ENCODE measurements at places on chromosomes 2 and 18.

GRCh38 chr18:78238404-78239089 lies 741.1 kb upstream of the SALL3 start:
- no peak for DNase-seq

DNA sequence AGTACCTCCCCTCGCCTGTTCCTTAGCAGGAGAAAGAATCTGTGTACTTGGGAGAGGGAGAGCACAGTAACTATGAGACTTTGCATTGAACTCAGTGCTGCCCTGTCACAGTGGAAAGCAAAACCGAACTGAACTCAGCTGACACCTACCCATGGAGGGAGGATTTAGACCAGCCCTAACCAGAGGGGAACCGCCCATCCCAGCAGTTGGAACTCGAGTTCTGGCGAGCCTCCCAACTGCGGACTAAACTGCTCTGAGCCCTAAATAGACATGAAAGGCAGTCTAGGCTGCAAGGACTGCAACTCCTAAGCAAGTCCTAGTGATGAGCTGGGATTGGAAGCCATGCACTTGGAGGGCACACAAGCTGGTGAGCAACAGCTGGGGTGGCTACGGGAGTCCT lies 110.4 kb downstream of the GRB14 start:
- DNase-seq: no peak

GRCh38 chr2:8684540-8684877 lies 2.7 kb downstream of the ID2 start:
- no peak for DNase-seq

GRCh38 chr18:62131301-62131909 lies 55.5 kb downstream of the PIGN start:
- DNase-seq: peak; percentile 63

All from pancreas (tissue), 10 donors.